Activated gamma-delta T cell treated with Interleukin-2 at 50 U/mL for 16 hours (primary cell): ENCODE measurements at places on chromosomes 11 and 22.

- DNase-seq: no peak
Observed at GRCh38 chr11:115944596-115944995, 440.4 kb upstream of the CADM1 start.

DNA sequence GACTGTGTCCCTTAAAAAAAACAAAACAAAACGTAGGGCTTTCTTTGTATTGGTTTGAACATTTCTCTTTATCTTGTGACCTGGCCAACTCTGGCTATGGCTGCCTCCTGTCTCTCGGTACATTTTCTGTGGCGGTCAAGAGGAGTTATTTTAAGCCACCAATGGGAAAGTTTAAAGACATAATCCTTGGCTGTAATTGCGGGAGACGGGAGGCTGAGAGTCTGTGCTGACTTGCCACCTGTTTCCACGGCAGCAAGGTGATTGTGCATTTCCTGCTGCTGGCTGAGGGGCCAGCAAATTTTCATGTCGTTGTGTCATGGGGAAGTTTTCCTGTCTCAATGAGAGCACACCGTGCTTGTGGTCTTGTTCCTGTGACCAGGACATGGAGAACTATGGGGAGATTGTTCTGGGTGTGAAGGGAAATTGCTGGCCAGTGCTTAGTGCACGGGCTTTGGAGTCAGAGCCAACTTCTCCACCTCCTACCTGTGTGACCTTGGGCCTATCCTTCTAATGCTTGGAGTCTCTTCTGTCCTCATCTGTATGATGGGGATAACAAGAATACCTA lies 11.0 kb downstream of the PTPRJ start:
- DNase-seq: peak; percentile 18

DNA sequence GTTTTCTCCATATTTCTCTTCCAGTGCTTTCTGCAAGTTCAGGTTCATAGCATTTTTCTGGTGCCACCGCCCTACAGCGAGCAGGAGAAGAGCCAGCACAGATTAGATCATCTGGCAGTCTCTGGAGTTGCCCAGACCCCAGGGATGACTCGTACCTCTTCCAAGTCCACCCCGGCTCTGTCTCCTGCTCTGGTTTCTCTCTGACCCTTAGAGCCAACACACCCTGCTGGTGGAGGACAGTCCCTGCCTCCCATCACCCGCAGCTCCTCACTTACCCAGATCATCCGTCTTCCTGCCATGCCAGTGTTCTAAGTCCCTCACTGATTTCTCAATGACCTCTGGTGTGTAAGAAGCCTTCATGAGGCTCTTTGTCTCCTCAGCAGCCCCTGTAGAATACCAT lies 28.0 kb downstream of the TST start:
- no peak for DNase-seq

DNA sequence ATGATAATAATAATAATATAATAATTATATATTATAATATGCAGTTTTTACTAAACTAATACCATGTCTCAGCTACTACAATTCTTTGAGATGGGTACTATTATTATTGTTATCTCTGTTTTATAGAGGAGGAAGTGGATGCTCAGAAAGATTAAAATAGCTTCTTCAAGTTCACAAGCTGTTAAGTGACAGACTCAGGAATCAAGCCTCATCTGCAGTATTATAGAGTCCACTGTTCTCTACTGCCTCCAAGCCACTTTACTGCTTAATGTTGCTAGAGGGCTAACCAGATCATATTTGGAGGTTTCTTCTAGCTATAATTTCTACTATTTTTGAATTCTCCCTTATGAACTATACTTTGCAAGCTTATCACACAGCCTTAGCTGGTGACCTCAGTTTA lies 62.7 kb downstream of the CSTPP1 start:
- no peak for DNase-seq

- no peak for DNase-seq
Observed at GRCh38 chr11:81839016-81839415, 894.6 kb downstream of the FAM181B start.

GRCh38 chr22:21761086-21761485 lies 25.5 kb upstream of the YPEL1 start:
- no peak for DNase-seq

- no peak for DNase-seq
Observed at GRCh38 chr11:34327804-34328631, 29.8 kb downstream of the ABTB2 start.

DNA sequence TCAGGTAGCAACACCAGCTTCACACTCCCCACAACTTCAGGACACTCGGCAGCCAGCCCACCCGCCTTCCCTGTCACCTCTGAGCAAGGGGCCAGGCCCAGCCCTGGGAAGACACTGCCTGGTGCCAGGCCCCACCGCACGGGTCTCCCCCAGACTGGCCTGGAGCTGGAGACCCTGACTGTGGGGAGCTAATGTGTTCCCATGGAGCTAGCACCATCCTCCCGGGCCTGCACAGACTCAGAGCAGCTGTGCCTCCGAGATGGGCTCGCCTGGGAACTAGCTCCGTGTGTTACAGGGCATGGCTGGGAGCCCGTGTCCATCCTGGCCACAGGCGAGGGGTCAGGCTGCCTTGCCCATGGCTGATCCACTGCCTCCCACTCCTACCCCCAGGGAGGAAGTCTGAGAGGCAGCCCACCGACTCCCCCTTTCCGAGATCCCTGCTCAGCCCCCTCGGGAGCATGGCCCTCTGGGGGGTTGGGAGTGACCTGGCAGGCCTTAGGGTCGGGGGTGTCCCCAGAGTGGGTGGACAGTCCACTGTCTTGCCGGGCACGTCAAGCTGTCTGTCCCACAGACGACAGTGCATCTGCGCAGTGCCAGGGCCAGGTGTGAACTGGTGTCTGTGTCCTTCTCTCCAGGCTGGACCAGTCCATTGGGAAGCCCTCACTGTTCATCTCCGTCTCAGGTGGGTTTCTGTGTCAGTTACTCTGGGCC lies 76.7 kb upstream of the KCNQ1OT1 start:
- peak; percentile 2 for DNase-seq

GRCh38 chr22:50526834-50527801 lies 1.7 kb upstream of the SCO2 start:
- DNase-seq: no peak

GRCh38 chr11:74097686-74098237 lies 73.0 kb downstream of the C2CD3 start:
- DNase-seq: no peak

DNA sequence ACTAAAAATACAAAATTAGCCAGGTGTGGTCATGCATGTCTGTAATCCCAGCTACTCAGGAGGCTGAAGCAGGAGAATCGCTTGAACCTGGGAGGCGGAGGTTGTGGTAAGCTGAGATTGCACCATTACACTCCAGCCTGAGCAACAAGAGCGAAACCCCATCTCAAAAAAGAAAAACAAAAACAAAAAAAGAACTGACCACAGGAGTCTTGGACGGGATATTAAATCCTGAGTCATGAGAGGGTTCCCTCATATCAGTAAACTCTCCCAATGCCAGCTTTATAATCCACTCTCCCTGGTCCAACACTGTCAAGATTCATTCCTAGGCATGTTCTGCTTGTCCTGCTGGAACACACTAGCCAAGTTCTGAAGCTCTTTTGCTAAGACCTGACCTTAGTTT lies 61.5 kb upstream of the EP300 start:
- no peak for DNase-seq

GRCh38 chr11:124884340-124884739 lies 13.3 kb downstream of the ROBO4 start:
- no peak for DNase-seq

DNA sequence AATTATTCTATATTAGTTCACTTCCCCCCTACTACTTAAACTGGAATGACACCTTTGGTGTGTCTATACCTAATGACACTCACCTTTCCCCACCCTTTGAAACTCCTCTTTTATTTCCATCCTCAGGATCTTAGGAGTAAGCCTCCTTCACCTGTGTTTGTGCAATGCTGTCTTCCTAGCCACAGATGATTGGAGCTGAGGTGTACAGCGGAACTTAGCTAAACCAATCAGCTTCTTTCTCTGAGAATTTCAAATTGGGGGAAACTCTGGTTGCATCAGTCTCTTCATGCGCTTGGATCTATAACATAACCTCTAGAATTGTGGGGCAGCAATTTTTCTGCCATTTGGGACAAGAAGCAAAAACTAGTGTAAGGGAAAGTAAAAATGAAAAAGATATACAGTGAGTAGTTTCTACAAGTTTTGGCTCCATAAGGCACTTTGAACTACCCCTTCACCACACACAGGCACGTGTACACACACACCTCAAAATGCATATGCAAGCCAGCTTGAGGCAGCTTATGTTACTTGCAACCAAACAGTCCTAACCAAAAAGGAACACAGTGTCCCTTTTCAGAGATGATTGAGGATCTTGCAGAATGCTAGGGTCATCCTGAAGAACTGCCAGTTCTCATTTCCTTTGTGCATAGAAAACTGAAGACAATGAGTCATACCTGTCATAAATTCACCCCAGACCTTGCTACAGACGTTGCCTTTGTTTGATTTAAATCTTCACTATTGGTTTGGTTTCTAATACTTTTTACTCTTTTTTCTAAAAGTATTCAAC lies 36.0 kb upstream of the LDLRAD3 start:
- no peak for DNase-seq

GRCh38 chr11:111301004-111301841 lies 2.9 kb downstream of the POU2AF3 start:
- DNase-seq: no peak

DNA sequence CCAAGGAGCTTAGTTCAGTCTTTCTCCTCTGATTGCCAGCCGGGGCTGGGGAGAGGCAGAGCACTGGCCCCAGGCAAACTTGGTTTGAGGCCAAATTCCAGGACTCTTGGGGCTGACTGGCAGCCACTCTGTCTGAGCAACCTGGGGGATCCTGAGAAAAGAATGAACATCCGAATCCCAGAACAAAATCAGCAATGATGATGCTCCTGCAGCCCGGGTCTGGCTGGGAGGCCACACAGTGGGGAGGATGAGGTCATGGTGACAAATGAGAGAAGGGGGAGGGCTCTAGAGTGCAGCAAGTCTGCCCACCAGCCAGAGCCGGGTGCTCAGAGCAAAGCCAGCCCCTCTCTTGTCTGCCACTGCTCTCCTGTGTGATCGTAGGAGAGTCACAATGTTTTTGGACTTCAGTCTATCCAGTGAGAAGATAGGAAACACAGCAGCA lies 71.8 kb upstream of the PAX6 start:
- no peak for DNase-seq

DNA sequence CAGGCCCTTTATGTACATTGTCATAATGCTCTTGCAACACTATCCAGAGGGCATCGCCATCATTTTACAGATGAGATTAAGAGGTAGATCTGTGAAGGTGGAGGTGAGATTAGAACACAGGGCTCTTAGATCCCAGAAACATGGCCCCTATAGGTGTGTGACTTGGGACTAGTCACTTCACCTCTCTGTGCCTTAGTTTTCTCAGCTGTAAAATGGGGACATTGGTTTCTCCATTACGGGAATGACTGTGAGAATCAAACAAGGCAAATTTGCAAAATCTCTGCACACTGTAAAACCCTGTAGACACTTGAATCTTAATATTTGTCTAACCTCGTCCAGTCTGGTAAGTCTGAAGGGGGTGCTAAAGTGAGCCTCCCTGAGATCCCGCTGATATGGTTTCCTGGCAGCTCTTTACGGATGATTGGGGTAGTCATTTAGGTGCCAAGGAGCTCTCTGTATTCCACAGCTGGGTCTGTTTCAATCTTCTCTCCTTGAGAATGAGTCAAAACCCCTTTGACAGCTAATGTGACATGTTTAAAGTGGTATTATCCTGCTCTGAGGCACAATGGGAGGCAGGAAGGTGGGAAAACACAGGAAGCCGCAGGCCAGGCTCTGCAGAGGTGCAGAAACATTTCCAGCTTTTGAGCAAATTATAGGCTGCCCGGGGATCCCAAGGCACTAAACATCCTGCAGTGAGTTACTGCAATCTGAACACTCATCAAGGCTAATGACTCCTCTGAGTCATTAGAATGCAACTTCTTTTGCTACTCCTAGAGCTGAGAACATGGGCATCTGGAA lies 140.8 kb downstream of the CCDC81 start:
- no peak for DNase-seq

- no peak for DNase-seq
Observed at GRCh38 chr11:79388201-79388600, 52.6 kb downstream of the TENM4 start.

DNA sequence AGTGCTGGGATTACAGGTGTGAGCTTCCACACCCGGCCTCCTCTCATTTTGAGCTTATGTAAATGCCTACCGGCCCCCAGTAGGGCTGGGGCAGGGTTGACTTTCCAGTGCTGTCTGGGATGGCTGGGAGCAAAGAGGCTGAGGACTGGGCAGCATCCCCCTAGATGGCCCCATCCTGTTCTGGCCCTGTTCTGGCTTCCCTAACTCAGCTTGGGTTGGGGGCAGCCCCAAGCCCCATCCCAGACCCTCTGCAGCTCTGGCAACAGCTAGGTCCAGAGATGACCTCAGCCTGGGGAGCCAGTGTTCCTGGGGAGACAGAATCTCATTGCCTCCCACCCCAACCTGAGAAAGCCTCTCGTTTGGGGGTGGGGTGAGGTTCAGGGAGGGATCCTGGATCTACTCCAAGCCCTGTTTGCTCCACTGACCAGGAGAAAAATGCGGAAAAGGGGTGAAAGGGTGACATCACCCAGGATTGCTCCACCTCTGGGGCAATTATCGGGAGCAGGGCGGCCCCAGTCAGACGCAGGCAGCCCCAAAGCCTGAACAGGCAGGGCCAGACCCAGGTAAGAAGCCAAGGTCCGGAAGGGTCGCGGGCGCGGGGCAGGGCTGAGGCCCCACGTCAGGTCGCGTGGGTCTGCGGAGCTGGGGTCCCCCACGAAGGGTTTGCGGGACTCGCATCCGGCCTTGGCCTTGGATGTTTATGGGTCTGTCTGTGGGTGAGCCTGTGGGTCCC lies at the start of gene PNPLA2:
Gene PNPLA2, plus strand, starts transcription at position 519 of the 733 bp plus-strand sequence. CDS start 805 bp downstream, outside the sequence.
- DNase-seq: no peak

- no peak for DNase-seq
Observed at GRCh38 chr11:34630544-34630943, 9.7 kb downstream of the EHF start.

GRCh38 chr11:127559978-127560377 lies 559.4 kb upstream of the KIRREL3 start:
- DNase-seq: no peak

DNA sequence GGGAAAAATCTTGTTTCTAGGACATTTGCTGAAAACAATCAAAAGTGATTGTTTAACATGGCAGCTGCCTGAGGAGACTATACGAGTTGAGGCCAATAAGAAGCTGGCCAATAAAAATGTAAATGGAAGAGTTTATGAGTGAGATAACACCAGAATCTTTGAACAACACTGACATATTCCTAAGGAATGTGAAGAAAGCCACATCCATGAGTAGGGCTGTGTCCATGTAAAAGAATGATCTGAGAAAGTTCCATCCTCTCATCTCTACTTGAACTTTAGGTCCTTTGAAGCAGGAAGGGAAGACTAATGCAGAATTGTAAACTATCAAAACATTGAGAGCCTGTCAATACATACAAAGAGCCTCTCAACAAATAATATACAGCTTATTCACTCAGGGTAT lies 6.9 kb upstream of the CHORDC1 start:
- DNase-seq: no peak

- no peak for DNase-seq
Observed at GRCh38 chr11:75248924-75249256, 8.3 kb downstream of the TPBGL start.
